ENCODE measurements at places on chromosomes 11 and 22.

DNA sequence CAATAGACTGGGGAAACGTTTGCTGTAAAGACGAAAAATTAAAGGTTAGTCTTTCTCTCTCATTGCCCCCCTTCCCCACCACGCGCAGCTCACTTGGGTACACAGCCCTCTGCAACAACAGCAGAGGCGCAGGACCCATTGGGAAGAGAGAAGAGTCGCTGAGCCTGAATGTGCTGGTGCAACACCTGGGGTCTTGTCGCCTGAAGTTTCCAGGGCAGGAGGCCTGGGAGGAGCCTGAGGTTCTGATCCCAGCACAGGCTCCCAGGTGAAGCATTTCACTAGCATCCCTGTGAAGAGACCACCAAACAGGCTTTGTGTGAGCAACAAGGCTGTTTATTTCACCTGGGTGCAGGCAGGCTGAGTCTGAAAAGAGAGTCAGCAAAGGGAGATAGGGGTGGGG is 116.2 kb upstream of the NTM start:
- DNase-seq, result no peak

- DNase-seq, result no peak
These were observed 155.0 kb downstream of the ADAMTS15 start for GRCh38 chr11:130603335-130603906.

DNA sequence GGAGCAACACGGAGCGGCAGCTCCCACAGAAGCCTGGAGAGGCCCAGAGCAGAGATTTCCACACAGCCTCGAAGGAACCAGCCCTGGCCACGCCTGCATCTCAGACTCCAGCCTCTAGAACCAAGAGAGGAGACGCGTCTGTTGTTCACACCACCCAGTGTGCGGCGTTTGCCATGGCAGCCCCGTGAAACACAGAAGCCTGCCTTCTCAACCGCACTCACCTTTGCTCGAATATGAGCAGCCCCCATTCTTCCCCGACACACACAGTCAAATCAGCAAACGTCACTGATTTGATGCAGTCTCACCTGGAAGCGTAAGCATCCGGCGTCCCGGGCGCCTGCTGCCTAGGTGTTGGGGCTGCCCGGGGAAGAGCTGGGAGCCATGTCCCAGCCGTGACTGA is 14.2 kb upstream of the TALDO1 start:
- DNase-seq, result no peak

- no peak for DNase-seq
These were observed 130.2 kb downstream of the GALNT18 start for GRCh38 chr11:11491589-11491988.

GRCh38 chr11:120089036-120090001 is 48.6 kb downstream of the TRIM29 start:
- no peak for DNase-seq

DNA sequence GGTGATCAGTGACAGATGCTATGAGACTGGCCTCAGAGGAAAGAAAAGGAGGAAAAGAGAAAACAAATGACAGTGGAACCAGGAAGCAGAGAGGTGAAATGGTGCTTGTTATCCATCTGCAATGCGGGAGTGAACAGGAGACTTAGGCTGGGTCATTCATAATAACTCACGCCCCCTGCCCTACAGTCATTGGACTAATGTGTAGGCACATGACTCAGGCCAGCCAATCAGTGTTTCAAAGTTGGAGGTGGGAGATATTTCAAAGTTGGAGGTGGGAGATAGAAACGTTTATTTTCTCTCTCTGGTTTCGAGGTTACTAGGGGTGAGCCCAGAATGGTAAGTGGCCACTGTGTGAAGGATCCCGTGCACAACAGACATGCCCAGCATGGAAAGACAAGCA is 30.3 kb downstream of the SLC22A6 start:
- DNase-seq, result no peak

- no peak for DNase-seq
These were observed 29.2 kb upstream of the CBX6 start for GRCh38 chr22:38901111-38901641.

- no peak for DNase-seq
These were observed 25.8 kb downstream of the ACAT1 start for GRCh38 chr11:108147150-108147549.

GRCh38 chr22:39847477-39847876 is 46.1 kb downstream of the ENTHD1 start:
- no peak for DNase-seq

GRCh38 chr11:122709039-122709760 is 53.7 kb downstream of the UBASH3B start:
- no peak for DNase-seq

DNA sequence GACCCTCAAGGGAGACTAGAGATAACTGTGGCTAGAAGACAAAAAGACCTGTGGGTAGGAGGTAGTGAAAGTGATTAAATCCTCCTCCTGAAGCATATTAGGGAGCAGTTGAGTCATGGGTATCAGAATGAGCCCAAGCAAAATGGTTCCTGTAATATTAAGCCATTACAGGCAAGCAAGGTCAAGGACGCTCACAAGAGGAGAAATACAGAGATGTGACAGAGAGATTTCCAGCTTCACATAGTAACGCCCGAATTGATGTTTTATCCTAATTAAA is 77.7 kb downstream of the FAM76B start:
- DNase-seq, result no peak

DNA sequence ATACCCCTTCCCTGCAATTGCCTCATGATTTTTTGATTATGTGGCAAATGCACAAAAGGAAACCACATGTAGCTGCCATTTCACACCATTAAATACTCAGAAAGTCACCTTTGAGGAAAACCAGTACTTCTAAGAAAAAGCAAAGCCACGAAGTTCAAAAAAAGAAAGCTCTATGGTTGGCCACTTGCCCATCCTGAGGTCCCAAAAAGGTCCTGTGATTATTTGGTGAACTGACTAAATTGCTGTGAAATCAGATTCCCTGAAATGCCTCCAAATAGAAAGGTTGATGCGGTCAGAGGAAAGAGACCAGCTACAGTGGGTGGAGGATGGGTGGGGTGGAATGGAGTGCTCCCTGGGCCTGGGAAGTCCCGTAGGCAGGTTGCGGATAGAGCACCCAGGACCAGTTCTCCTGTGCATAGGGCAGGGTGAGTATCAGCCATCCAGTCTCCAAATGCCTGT is 26.9 kb downstream of the MRPL16 start:
- DNase-seq, result no peak

DNA sequence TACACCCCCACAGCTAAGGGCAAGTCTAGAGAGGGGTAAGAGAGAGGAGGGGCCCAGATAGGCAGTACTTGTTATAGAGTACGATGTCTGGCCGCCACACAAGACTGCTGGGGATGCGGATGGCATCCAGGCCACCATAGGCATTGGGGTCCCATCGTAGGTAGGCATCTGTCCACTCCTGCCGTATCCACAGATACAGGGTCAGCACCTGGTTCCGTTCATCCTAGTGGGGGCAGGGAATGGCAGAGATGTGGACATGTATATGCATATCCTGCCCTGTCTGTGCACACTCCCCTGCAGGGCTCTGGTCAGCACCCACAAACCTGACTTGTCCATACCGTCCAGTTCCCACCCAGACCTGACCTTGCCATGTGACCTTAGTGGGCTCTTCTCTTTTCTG is 2.1 kb downstream of the CHRNA10 start:
- DNase-seq, result no peak

DNA sequence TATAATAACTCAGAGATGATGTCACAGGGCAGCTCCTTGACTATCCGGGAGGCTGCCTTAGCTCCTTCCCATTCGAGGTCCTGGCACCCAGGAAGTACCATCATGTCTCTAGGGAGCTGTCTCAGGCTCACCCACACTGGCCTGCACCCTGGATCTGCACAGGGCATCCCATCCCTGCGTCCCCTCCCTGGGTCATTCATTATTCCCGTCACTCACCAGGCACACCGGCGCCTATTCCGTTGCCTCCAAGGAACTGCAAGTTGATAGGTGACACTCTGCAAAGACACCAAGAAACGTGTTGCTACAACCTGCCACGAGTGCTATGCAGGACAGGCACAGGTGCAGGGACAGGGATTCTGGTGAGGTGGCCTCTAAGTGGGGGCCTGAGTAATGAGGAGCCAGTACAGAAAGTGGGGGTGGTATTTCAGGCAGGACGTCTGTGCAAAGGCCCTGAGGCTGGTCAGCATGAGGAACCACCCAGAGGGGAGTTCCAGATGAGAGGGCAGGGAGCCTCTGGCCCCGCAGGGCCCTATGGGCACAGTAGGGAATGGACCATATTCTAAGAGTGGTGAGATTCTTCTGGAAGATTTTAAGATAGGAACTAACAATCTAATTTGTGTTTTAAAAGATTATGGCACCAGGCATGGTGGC is 71.6 kb upstream of the SHANK2 start:
- DNase-seq, result no peak

- DNase-seq, result no peak
These were observed 18.6 kb downstream of the POLR3H start for GRCh38 chr22:41525450-41526225.

- no peak for DNase-seq
These were observed 10.0 kb downstream of the RPL3 start for GRCh38 chr22:39309364-39309861.

Data from BJ (cell line).